ENCODE measurements at places on chromosomes 1 and 21. TPM values are rescaled to one million over a fixed set of nuclear protein-coding genes. Genes with fewer than 3 reads are reported as not detected.

Gene VASH2
- total RNA-seq = 0.89 TPM

- DNase-seq = peak; percentile 98
Measured at GRCh38 chr1:165768513-165769394, at the start of gene TMCO1. TMCO1 (minus strand) TSS chr1:165768868; CDS start chr1:165768751, 117 bp downstream.

DNA sequence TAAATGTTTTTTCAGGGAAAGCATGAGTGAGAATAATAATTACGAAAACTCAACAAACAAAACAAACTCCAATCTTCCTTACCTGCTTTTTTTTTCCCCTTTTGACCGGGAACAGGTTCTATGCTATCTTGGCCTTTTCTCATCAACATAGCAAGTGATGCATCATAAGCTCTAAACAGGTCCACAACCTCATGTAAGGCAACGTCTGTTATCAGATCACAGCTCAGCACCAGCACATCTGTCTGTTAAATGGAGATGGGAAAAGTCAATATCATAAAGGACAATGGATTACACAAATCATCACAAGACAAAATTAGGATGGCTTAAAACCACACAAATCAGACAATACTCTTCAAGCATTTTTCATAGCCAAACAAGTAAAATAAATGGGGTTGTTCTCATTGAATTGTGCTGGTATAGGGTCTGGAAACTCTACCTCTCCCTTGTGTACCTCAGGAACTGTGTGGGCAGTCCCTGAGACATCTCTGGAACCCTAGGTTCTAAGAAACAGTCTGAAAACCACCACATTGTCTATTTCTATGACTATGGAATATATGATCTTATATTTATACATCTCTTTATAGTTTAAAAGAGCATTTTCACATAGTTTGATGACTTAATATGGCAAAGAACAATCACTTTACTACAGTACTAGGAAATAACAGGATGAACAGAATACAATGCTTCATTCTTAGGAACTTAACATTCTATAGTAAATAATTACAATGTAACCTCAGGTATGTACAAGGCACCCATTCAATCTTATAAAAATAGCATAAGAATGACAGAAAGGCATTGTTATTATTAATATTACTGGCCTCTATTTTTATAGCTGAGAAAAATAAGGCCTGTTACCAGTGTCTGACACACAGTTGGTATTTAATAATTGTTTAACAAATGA lies 44.7 kb downstream of the EIF2B3 start:
- DNase-seq = no peak

DNA sequence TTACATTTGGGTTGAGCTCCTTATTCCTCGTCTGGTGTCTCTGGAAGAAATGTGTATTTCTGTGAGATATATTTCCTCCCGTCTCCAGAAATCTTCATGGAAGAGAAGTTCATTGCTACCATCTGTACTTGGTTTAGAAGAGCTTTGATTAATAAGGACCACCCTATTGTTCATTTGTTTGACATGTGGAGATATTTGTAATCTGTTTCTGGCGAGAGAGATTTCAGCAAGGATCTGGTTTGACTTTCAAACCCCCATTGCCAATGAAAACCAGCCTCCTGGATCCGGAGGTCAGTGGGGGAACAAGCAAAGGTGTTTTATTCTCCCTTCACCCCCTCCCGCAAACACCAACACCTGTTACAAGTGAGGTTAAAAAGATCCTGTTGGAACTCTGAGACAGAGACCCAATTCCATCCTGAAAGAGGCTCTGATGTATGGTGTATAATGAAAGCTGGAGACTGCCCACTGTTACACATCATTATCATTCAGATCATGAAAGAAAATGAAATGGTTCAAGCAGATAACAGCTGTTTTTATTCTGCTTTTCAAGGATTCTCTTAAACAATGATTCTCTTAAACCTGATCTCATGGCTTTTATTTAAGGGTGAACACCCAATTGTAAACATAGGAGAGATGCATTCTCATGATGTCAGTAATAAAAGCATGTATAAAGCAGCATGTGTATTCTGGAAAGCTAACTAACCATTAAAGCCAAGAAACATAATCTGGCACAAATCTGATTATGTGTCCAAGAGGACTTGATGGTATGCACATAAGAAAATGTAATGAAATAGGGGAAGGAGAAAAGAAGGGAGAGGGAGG lies 393.5 kb upstream of the ADGRL2 start:
- DNase-seq = no peak

DNA sequence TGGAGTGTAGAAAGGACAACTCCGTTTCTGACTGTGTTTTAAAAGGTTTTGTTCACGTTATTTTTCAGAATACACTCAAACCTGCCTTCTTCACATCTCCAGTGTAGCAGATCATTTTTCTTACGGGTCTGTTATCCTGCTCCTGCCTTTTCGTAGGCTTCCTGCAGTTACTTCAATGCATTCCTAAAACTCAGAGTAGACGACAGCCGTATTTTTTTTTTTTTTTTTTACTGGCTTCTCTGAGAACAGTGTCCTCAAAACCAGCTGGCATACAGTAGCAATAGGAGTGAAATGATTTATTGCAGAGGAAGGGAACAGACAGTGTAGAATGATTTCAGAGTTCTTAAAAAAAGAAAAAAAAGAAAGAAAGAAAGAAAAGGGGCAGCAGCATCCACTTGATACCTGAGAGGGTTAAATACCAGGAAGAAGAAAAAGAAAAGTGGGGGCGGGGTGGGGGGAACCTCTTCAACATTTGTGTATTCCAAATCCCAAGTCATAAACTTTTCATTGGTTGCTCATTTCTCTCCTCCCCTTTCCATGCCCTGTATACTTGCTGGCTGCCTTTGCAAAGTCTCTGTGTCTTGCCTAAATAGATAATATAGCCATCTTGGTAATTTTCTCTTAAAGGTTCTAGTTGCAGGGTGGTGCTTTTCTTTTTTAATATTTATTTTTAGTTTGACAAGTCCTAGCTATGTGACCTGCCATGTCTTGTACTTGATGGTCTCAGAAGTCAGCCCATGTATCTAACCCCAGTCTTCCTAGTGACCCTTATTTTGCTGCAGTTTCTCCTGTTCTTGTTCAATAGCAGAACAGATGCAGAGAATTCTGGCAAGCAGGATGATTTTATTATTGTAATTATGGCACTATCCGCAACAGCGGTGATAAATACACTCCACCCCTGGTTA lies 2.8 kb downstream of the TGFB2 start:
- DNase-seq = no peak
